Endothelial cell (in vitro differentiated cells): ENCODE measurements at places on chromosomes 6 and 20.

- DNase-seq: no peak
Measured at GRCh38 chr20:23926944-23927872, 47.7 kb upstream of the CST5 start.

GRCh38 chr6:92942549-92942948 is 476.8 kb downstream of the EPHA7 start:
- no peak for DNase-seq

- no peak for DNase-seq
Measured at GRCh38 chr20:20892328-20892727, 179.9 kb upstream of the RALGAPA2 start.

DNA sequence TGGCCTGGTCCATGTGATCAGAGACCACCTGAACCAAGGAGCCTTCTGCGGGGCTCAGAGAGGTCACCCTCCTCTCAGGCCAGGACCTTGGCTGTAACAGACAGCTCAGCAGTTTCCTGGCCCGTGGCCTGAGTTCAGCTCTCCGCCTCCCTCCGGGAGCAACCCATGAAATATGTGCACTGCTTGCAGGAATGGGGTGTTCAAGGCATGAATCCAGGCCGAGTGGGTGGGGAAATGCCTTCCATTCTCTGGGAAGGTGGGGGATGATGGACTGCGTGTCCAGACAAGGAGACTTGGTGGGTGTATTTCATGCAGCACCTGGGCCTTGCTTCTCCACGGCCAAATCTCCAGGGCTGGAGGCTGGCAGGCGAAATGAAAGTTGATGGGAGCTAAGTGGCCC is 46.0 kb downstream of the SIRPA start:
- no peak for DNase-seq

GRCh38 chr20:37404461-37404890 is 58.5 kb downstream of the SRC start:
- DNase-seq: no peak

DNA sequence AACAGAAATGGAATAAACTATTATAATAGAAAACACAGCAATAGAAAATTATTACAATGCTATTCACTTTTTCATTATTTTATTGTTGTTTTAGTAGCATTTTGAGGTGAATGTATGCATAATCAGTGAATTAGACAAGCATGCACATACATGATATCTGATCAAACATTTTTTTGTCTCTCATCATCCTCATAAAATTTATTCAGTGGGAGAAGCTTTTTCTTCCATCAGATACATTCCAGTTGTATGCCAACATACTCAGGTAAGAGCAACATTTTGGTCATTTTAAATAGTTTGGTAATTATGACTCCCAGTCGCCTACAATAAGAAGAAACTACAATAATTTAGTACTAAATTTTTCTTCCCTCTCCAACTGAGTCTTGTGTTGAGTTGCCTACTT is 44.5 kb downstream of the ADGRF1 start:
- no peak for DNase-seq

GRCh38 chr20:51427651-51428291 is 114.7 kb downstream of the NFATC2 start:
- no peak for DNase-seq

GRCh38 chr6:42113936-42114636 is 28.3 kb downstream of the C6orf132 start:
- no peak for DNase-seq

GRCh38 chr6:148794797-148795196 is 48.0 kb downstream of the UST start:
- no peak for DNase-seq

- DNase-seq: no peak
Measured at GRCh38 chr6:38169221-38169976, 349.9 kb downstream of the ZFAND3 start.

DNA sequence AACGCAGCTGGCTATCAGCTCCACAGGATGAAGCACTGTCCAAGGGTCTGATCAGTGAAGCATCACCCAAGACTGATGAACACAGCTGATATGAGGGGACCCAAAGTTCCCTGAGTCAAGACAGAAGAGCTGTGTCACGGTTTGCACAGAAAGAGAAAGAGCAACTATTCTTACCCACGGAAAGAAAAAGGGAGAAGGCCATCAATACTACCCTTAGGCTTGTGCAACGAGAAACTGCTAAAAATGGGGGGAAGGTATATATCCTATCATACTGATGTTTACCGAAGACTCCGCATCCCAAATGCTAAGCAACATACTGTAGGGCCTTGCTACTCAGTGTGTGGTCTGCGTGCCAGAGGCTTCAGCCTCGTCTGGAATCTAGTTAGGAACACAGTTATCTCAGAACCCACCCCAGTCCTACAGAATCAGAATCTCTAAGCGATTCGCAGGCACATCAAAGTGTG is 665 bp downstream of the FASTKD5 start:
- no peak for DNase-seq

- DNase-seq: no peak
Measured at GRCh38 chr6:71277926-71278600, 10.5 kb upstream of the OGFRL1 start.

GRCh38 chr20:62752671-62753501 is 43.4 kb upstream of the MRGBP start:
- DNase-seq: no peak

- DNase-seq: no peak
Measured at GRCh38 chr6:128471907-128472306, 48.5 kb downstream of the PTPRK start.

DNA sequence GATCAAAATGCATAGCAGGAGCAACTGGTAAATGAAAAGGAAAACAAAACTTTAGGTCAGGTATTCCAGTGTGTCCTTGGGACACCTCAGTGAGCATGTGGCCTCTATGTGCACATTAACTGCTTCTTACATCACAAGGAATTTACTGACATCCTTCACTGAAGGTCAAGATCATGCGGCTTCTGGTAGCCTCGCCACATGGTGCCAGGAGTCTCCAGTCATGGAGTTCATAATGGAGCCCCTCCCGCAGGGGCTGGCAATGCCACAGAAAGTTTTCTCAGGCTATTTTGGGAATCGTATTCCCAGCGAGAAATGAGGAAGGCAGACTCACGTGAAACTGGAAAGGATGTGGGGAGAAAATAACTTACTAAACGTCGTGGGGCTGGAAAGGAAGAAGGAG is 19.7 kb upstream of the SLC22A3 start:
- DNase-seq: no peak

DNA sequence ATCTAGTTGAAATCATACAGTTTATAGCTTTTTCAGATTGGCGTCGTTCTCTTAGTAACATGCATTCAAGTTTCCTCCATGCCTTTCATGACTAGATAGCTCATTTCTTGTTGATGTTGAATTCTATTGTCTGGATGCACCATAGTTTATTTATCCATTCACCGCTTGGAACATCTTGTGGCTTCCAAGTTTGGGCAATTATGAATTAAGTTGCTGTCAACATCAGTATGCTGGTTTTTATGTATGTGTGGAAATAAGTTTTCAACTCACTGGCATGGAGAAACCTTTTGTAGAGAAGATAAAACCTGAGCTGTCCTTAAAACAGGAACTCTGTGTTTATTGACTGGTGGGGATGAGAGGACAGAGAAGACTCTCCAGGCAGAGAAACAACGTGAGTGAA is 248.0 kb downstream of the CDC5L start:
- DNase-seq: no peak

- DNase-seq: no peak
Measured at GRCh38 chr6:118578617-118579016, 30.5 kb downstream of the PLN start.

- DNase-seq: no peak
Measured at GRCh38 chr20:50312682-50313521, 122.3 kb downstream of the CEBPB start.

- DNase-seq: no peak
Measured at GRCh38 chr6:118659513-118660217, 8.3 kb upstream of the CEP85L start.

DNA sequence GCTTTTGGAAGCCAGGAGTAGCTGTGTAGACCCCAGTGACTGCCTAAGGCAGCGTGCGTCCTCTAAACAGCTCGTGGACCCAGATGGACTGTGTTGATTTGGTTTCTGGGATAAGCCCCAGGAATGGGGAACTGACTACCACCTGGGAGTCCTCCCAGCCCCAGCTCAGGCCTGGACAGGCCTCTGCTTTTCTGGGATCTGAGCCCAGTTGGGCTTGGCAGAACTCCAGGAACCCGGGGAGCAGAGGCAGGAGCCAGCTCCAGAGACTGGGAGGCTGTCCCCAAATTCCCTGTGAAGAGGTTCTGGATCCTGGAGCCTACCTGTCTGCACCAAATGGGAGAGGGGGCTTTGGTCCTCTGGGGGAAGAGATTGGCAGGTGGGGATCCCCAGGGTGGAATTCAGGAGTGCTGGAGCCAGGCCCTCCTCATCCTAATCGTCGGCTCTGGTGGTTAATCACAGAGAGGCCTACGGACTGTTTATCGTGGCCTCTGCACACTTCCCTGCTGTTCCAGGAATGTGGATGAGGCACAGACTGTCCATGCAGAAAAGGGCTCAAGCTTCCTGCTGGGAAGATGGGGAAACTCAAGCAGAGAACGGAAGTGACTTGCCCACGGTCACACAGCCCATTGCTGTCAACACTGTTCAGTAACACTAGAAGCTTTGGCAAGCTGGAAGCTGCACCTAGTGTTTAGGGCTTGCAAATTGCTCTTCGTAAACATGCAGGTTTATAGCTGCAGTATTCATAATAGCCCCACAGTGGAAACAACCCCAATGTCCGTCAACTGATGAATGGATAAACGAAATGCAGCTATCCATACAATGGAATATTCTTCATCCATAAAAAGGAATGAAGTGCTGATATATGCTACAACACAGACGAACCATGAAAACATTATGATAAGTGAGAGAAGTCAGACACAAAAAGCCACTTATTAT is 100.6 kb downstream of the KCNB1 start:
- no peak for DNase-seq

DNA sequence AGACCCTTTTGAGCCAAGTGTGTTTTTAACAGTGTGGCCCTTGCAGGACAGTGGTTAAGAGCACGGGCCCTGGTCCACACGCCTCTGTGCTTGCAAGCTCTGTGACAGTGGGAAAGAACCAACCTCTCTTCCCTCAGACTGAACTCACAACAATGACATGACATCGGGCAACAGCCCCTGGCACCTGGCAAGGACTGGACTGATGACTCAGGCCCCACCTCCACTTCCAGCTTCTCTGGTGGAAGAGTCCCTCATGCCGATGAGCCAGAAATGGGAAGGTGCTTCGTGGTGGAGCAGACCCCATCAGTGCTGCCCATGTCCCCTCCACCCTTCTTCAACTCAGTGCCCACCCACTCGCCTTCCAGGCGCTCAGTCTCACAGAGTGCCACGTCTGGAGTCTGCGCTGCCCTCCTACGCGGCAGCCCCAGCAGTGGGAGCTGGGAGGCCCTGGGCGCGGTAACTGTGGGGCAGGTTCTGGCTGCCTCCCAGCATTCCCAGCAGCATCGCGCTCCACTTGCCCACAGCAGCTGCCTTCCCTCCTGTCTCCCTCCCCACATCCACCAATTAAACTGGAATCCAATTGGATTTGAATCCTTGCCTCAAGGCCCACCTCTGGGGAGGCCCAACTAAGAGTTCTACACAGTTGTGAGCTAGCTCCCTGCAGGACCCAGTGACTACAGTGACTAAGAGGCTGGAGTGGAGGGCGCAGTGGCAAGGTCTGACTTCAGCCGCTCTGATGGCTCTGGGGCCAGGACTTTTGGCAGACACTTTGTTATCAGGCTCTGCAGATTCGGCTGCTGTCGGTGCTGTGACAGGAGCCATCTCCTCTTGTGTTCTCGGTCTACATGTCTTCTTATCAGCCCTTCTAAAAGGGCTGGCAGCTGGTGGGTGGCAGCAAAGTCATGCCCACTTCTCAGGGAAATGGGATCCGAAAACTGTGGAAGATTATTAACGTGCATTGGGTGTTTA is 156.8 kb upstream of the MLN start:
- no peak for DNase-seq

GRCh38 chr20:48326868-48327267 is 500.9 kb downstream of the PREX1 start:
- no peak for DNase-seq

DNA sequence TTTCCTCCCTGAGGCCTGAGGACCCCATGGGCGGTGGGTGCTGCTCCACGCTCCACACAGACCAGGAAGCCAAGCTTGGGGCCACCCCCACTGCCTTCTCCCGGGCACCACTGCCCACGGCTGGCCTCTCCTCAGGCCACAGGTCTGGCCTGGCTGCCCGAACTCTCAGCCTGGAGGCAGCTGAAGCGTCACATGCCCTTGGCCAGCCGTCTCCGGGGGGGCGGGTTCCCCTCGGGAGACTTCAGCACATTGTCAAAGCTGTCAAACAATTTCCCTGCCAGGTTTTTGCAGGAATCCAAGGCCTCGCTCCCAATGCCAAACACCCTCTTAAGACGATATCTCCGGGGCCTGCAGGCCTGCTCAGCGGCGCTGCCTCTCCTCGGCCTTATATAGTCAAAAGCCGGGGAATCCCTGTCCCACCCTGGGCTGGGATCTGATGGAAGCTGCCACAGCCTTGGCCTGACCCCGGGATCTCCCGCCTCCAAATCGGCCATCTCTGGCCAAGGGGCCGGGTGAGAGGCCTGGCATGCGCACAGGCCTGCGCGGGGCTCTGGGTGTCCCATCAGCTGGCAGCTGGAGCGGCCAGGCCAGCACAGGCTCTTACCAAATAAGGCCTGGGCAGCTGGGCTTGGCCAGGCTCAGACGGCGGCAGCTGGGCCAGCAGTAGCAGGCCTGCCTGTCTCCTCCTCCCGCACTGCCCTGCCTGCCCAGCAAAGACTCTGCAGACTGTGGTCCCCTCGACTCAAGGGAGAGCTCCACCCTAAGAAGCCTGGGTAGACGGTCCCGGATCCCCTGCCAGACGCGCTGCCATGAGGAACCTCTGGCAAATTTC is 49.7 kb downstream of the RBM38 start:
- no peak for DNase-seq
